Stimulated activated CD4-positive, alpha-beta T cell treated with anti-CD3 and anti-CD28 coated beads, Interleukin-12 subunit alpha, Interleukin-12 subunit beta, amount 100 ng/mL, for 48 hours (primary cell): ENCODE measurements at places on chromosomes 3 and 15.

DNA sequence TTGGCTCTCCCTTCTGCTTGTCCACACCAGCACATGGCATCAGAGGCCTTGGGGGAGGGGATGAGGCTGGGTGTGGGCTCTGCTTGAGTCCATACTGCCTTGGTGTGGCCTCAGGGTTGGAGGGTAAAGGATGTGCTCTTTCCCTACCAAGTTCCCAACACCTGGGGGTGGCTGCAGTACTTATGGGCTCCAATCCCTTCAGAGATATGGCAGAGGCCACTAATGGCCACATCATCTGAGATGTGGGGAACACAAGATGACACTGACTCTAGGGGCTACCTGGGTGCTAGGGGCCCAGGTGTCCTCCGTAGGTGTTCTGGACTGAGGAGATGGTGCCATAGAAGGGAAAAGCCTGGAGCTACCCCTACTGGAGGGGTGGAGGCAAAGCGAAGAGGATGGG is 6.9 kb downstream of the CXCR6 start:
- DNase-seq, result no peak

DNA sequence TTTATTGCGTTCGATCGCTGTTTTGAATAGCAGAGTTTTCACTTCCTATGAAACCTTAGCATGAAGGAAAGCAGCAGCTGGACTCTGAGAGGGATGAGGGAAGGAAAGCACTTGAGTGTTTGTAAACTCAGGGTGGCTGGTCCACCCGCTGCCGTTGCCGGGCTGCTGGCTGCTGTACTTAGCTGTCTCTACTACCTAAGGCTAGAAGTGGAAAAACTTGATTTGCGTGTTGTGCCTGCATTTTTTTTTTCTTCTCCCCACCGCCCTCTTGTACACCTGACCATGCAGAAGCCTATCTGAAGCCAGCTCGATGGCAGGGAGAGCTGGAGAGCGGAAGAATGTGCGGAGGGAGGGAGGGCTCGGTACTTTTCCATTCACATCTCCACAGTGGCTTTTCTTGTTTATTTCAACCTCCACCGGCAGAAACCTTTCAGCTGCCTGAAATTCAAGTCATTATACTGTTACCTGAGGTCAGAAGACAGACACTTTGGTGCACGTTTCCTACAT is 4.8 kb upstream of the BCL6 start:
- no peak for DNase-seq

DNA sequence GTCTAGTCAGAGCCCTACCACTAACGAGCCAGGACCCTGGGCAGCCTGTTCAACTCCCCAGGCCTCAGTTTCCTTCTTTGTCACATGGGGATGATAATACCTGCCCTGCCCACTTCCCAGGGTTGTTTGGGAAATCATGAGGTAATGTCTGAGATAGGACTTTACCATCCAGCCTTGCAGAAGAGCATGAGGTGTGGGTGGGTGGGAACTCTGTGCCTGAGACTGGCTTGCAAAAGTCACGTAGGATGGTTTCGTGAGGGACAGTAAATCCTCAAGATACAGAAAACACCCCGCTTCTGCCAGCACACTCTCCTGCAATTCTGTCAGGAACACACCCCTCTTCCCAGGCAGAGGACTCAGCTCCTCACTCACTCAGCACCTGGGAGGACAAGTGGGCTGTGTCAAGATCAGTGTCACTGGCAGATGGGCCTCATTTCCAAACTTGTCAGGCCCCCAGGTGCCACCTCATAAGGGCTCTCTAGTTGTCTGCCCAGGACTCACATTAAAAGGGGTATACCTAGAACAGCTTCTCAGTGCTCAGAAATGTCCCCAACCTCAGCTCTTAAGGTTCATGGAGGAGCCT is 58.4 kb downstream of the DAPK2 start:
- no peak for DNase-seq

DNA sequence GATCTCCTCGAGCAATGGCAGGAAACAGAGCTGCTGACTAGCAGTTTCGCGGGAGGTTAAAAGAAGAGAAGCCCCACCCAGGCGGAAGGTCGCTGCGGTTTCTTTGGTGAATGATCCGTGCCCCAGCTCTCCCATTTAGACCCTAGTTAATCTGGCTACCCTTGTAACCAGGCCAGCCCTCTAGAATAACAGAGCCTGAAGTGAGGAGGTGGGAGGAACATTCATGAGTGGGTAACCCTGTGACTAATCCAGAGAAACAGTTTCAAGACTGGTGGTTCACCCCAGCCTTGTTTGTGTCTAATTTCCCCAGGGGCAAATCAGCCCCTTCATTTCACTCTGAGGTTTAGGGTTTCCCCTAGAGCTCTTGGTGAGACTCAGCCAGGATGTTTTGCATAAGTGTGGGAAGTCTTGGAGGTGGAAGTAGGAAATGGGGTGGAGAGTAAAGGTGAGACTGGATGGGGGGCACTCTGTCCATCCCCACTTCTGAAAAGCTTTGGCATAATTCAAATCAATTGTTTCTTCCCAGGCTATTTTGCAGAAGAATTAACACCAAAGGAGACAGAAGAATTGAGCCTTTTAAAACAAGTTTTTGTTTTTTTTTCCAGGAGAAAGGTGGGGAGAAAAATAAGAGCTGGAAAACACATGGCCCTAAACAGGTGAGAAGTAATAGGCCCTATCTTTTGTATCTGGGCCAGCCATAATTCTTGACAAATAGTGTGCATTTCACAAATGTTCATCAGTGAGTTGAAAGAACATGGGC is 303.1 kb downstream of the RPLP1 start:
- DNase-seq, result peak; percentile 75

GRCh38 chr15:31399544-31400171 is 73.0 kb downstream of the KLF13 start:
- DNase-seq, result no peak

DNA sequence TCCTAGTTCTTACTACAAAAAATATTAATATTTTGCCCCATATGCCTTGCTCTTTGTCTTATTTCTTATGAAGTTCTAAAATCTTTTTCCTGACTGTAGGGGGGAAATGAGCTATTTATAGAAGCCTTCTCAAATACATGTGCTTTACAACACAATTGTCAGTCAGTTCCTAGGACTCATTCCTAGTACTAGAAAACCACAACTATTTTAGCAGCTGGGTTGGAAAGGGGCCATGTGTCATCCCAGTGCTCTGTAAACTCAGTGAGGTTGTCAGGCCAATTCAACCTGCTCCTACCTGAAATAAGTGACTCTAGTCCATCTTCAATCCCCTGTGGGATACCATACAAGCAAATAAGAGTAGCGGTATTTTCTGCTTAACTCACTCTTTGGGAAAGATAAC is 153.8 kb downstream of the ULK4 start:
- no peak for DNase-seq

- no peak for DNase-seq
These were observed 279.3 kb upstream of the CTNNB1 start for GRCh38 chr3:40920041-40920440.

- no peak for DNase-seq
These were observed 38.9 kb upstream of the RNU6-1 start for GRCh38 chr15:67878712-67879206.

GRCh38 chr15:41558400-41559238 is at the start of gene TYRO3:
TYRO3 (plus strand) TSS chr15:41559212; CDS start chr15:41559258, 46 bp downstream.
- peak; percentile 50 for DNase-seq

GRCh38 chr3:20696388-20697150 is 510.6 kb upstream of the SGO1 start:
- DNase-seq, result no peak

DNA sequence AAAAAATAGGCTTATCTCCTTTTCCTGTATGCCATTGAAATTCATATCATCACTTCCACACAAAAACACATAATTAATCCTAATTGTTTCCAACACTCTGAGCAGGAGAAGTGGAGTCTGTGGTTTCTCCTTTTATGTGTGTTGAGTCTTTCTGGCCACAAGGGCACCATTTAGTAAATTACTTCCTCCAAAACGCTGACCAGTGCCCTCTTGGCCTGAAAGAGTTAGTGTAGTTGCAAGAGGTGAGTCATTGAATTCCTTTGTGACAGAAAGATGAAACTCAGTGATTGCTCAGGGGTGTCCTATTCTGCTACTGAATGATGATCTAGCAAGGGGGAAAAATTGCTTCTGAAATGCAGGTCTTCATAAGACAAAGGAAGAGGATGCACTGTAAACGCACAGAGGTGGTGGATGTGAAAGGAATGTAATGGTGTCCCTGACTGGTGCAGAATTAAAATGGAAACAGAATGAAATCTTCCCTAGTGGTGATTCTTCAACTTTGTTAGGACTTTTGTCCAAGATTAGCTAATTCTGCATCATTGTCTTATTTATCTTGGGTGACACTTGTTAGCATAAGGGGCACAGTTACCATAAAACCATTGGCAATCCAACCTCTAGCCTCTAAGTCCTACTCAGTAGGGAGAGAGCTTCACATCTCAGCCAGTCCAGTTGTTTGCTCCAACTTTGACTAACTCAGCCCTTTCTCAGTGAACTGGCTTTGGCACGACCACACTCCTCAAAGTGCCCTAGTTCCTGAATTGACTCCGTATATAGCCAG is 208.4 kb upstream of the NANOGP8 start:
- DNase-seq, result no peak

- no peak for DNase-seq
These were observed 14.4 kb upstream of the C3orf80 start for GRCh38 chr3:160210799-160211221.

DNA sequence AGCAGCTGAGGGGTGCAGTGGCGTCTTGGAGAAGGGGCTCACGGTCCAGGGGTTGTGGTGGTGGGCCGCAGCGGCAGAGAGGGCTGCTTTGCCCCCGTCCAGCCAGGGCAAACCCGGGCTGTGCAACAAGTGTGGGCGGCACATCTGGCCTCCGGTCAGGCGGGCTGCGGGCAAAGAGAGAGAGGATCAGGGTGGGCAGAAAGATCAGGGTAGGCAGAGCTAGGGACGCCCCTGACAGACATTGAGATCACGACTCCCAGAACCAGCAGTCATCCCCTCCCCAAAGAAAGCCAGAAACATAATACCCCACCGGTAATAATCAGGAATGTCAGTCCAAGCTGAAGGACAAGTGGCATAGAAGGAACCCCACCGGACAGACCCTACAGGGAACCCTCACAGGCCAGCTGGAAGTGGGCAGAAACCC is 6.8 kb downstream of the GATA2 start:
- DNase-seq, result no peak

DNA sequence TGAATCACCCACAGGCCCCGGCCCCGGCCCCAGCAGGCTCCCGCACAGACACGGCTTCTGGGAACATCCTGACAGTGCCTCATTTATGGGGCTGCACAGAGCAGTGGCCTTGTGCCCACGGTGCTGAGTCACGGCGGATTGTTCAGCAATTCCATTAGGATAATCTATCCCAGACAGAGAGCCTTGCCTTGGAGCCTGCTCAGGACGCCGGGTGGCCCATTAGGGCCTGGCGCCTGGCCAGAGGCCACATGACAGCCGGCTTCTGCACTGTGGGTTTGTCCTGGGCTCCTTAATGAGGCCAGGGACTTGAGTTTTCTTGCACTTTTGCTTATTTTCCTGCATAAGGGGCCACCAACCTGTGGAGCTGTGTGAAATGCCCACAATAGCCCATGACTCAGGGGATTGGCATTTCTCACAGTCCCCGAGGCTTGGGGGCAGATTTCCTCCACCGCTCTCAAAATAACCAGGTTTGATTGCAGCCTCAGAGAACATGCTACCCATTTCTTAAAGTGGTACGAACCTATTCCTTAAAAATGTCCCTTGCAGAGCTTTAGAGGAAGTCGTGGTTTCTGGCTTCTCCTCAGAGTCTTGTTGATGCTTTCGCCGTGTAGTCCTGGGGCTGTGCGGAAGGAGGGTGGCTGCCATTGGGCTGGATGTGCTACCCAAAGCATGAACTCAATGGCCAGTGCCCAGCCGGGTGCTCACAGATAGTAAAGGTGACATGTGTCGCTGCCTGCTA is 19.0 kb downstream of the SYNM start:
- DNase-seq, result no peak

DNA sequence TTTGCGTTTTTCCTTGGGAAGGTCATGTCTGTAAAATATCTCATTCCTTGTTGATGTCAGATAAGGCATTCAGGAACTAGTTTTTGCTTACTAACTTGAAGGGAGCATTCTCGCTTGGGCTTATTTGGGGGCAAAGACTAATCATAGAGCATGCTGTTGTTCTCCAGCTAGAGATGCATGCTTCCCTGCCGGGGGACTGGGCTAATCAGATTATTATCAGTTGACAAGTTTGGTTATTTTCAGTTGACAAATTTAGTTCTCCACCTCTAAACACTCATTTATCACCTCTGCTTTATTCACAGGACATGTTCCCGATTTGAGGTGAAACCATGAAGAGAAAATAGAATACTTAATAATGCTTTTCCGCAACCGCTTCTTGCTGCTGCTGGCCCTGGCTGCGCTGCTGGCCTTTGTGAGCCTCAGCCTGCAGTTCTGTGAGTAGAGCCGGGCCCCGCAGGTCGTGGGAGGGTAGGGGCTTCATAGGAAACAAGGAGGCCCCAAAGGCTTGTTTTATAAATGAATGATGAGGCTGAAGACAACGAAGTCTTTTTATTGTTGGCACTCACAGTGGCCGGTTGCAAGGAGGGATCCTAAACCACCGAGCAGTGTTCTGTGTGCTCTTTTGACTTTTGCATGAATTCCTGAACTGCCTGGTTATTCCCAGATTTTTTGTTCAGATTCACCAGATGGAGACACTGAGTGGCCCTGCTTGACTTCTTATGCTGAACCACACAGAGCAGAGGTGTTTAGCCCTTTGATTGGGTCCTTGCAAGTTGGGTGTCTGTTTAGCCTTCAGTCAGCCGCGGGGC is 28.4 kb downstream of the PXYLP1 start:
- no peak for DNase-seq

DNA sequence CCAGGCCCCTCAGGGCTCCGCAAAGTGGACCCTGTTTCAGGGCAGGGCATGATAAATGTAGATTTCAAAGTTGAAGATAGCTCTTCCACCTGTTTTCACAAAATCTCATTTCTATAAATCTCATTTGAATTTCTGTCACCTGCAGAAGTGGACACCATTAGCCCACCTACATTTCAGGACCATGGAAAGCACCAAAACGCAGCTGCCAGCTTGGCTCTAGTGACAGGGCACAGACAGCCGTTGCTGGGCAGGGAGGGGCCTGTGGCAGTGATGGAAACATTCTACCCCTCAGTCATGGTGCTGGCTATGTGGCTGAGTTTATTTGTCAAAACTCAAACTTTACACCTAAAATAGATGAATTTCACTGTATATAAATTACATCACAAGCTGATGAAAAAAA is 40.4 kb downstream of the PRR23E start:
- DNase-seq, result no peak

GRCh38 chr3:23277688-23278087 is 74.6 kb downstream of the UBE2E2 start:
- no peak for DNase-seq
